ENCODE measurements at places on chromosomes 5 and 9.

DNA sequence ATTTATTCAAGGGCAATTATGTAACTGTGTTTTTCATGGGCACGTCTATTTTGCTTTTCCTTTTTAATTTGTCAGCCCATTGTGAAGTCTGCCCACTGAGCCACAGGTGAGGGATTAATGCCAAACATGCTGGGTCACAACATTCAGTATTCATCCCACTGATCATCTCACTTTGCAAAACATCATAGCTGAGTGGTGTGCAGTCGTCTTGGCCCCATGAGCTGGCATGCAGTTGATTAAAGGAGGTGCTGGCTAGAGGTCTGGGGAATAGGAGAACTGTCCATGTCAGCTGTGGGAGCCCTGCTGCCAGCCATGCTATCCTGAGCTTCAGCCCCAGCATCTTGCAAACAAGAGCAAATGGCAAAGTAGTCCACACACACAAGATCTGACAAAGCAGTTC is 11.7 kb upstream of the ESM1 start:
- DNase-seq: no peak

- DNase-seq: peak; percentile 49
These were observed 174.6 kb upstream of the ZNF608 start for GRCh38 chr5:124920909-124921666.

DNA sequence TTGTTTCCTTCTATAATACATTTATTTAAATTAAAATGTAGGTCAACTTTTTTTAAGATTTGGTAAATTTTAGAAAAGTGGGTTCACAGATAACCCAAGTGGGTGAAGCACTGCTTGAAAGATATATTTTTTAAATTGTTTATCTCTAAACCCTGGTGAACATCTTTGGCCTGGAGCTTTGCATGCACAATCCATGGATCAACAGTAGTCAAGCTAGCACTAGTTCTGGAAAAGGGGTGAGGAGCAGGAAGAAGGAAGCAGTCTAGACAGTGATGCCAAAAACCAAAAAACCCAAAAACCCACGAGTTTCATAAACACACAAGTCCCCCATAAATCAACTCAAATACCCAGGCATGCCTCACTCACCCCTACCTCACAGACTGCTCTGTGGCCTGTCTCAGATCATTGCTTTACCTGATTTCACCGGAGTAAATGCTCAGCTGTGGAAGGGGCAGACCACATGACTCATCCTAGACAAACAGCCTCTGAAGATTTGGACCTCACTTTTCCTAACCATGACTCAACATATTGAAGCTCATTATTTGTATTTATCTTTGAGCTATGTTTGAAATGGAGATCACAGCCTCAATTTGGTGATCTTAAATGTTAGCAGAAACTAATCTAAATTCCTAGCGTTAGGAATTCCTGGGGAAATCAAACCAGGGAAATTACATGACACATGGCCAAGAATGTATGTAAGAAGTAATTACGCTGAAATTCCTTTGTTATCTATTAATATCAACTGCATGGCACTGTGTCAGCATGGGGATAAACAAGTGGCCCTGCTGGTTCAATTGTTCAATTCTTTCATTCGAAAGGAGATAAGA is 149.6 kb downstream of the ZNF608 start:
- DNase-seq: no peak

DNA sequence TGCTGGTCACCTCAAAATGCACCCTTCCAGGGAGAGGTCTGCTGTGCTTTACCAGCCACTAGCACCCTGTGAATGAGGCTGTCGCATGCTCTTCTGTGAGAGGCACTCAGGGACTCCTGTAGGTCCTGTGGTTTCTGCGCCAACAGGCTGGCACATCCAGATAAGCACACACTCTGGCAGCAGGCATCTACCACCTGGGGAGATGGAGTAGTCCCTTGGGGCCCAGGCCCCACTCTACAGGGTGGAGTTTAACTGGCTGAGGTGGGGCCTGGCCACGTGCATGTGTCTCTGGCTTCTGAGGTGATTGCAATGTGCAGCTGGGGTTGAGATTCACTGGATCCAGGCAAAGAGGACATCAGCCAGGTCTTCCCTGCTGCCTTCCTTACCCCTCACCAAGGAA is 32.3 kb downstream of the TMEM174 start:
- DNase-seq: no peak

- no peak for DNase-seq
These were observed 7.3 kb downstream of the CRHBP start for GRCh38 chr5:76960004-76960625.

DNA sequence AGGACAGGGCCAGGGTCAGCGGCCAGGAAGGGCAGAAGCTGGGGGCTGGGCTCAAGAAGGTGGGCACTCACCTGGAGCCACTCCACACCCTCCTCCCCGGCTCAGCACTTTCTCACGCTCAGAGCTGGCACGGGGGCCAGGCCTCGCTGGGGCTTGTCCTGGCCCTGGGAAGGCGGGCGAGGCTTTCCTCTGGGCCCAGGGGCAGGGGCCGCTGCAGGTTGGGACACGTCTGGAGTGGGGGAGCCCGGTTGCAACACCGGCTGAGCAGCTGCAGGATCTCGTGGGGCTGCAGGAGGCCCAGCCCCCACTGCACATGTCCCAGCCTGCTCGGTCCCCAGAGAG is 38.9 kb upstream of the EGFL7 start:
- no peak for DNase-seq

GRCh38 chr5:102818934-102819333 is 63.8 kb downstream of the PAM start:
- DNase-seq: no peak

GRCh38 chr5:156094001-156094400 is 233.0 kb upstream of the SGCD start:
- no peak for DNase-seq

- DNase-seq: no peak
These were observed 97.0 kb upstream of the NIPAL4 start for GRCh38 chr5:157362982-157363381.

DNA sequence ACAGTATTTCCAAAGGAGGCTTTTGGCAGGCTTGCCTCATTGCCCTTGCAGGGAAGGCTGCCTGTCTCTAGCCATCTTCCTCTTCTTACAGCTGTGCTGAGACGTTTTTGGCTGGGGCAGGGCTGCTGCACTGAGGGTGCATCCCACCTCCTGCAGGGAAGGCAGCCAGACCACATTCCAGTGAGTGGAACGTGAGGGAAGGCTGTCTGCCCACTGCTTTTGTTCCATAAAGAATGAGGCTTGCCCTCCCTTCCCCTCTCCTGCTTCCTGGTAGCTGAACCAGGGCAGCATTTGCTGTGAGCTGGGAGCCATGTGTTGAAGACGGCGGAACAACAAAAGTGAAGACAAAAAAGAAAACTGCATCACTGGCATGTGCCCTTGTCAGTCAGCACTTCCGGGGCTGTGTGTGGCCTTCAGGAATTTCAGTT is 16.8 kb downstream of the MGAT1 start:
- no peak for DNase-seq

DNA sequence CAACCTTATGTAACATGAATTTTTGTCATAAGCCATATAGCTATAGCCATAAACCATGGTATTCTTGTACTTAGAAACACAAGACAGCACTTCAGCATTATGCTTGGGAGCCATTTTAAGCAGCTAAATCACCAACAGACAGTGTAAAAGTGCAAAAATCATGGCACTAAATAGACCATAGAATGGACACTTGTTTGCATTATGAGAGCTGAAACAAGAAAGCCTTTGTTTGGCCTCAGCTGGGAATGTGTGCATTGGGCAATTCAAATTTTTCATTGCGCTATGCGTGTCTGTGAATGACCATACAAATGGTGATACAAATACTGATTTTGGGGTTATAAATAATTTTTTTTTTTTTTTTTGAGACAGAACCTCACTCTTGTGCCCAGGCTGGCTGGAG is 23.7 kb downstream of the KDM4C start:
- no peak for DNase-seq

DNA sequence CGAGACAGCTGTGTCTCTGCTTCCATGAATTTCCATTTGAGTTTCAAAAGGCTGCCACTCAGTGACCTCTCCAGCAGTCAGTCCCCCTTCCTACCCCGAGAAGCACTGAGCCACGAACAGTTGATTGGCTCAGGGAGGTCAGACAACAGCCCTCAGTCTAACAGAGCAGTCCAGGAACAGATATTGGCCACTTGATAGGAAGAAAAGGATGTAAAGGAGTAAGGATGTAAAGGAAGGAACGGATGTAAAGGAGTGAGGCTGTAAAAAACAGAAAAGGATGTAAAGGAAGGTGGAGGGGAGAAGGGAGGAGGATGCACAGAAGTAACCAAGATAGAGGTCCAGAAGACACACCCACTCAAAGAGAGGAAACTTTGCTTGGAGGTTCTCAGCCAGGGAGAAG is 3.2 kb upstream of the NR4A3 start:
- no peak for DNase-seq

GRCh38 chr9:36537861-36538260 is 34.8 kb upstream of the MELK start:
- DNase-seq: no peak

DNA sequence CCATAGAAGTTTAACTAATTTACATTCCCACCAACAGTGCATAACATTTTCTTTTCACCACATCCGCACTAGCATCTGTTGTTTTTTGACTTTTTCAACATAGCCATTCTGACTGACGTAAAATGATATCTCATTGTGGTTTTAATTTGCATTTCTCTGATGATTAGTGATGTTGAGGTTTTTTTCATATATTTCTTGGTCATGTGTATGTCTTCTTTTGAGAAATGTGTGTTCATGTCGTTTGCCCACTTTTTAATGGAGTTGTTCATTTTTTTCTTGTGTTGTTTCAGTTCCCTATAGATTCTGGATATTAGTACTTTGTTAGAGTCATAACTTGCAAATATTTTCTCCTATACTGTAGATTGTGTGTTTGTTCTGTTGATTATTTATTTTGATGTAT is 163.4 kb downstream of the FER start:
- no peak for DNase-seq

DNA sequence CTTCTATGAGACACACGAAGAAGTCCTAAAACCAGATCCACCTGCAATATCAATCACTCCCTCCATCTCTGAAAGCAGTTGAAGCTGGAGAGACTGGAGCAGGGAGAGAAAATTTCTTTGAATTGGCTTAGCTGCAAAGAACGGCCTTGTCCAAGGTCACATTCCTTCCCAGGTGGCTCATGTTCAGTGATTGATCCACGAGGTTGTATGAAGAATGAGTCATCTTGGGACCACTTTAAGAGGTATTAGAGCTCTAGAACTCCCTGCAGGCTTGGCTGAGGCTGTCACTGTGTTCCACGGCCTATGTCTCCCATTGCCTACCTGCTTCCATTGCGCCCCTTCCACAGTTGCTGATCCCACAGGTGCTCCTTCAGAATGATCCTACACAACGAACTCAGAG is 68.2 kb downstream of the HMHB1 start:
- DNase-seq: no peak

DNA sequence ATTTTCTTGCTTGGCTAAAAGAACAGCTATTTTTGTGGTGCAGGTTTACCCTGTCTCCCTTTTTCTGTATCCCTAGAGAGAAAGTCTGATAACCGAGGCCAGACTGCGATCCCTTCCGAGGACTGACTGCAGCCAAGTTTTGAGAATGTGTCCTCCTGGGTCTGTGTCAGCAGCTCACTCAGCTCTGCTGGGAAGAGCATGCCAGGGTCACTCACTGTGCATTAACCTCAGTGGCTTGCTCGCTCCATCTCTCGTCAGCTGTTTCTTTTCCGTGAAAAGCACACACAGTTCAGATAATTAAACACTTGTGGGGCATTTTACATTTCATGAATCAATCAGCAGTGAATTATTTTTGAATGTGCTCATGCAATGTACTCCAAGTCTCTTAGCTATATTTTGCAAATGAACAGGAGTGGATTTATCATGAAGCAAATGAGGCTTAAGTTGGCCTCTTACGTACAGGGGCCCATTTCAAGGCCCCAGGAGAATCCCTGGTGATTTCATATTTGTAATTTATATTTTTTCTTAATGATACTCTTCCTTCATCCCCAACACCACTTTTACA is 252.1 kb downstream of the SMARCA2 start:
- no peak for DNase-seq

DNA sequence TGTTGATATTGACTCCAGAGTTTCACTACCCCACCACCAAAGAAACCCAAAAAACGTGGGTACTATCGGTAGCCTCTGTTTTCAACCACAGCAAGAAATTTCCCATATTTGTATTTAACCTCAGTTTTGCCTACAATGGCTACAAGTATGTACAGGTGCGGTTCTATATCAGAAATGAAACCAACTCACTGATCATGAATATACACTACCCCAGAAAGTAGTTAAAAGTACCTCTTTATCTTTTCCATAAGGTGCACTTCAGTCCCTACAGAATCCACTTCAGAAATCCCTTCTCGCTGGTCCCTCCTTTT is 140.6 kb upstream of the SLC12A2 start:
- DNase-seq: peak; percentile 16

DNA sequence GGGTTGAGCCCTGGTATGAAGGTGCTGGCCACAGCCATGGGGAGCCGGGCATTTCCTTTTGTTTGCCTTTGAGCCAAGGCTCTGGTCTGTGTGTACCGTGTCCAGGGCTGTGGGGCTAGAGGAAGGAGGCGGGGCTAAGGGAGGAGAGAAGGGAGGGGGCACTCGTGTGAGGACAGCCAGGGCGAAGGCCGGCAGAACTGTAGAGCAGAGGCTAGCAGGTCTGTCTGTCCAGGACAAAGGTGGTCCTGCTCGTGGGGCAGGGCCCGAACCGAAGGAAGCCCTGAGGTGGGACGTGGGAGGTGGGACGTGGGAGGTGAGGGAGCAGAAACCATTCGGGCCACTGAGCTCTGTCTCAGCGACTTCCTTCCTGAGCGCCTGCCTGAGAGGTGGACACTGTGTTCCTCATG is 41.3 kb upstream of the TESK1 start:
- DNase-seq: no peak

DNA sequence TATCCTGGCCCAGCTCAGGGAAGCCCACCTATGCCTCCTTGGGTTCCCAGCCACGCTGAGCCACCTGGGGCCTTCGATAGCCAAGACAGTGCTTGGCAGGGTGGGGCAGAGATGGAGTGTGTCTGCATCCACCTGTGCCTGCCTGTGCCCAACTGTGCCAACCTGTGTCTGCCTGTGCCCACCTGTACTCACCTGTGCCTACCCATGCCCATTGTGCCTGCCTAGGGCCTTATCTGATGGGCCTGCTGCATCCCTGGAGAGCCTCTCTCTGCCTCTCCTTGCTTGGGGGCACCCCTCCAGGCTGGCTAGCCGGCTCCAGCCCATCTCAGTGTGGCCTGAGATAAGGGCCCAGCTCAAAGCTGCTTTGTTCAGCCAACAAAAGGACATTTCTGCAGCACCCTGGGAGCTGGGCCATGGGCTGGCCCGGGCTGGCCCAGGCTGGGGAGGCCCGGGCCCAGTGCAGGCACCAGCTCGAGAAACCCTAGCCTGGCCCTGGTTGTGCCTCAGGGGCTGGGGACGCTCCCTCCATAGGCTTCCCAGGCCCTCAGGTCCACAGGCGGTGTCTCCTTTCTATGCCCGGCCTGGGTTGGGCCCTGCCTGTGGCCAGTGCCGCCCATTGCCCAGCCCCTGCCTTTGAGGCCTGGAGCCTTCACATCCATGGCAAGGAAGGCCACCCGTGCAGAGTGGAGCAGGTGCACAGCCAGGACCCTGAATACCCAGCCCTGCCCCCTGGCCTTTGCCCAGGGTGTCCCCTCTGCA is 37.3 kb upstream of the NOTCH1 start:
- DNase-seq: no peak

GRCh38 chr5:10201223-10201868 is 48.3 kb downstream of the ATPSCKMT start:
- DNase-seq: no peak

GRCh38 chr9:68705531-68706362 is 707 bp downstream of the PIP5K1B start:
- DNase-seq: peak; percentile 60
